Stimulated activated CD8-positive, alpha-beta memory T cell treated with anti-CD3 and anti-CD28 coated beads, Interleukin-15, amount 100 ng/mL, for 4 hours (primary cell): ENCODE measurements at places on chromosomes 5 and 9.

- no peak for DNase-seq
Measured at GRCh38 chr9:112049811-112050516, 125.1 kb downstream of the SUSD1 start.

- DNase-seq: no peak
Measured at GRCh38 chr5:18037718-18038117, 403.5 kb downstream of the TAF11L14 start.

DNA sequence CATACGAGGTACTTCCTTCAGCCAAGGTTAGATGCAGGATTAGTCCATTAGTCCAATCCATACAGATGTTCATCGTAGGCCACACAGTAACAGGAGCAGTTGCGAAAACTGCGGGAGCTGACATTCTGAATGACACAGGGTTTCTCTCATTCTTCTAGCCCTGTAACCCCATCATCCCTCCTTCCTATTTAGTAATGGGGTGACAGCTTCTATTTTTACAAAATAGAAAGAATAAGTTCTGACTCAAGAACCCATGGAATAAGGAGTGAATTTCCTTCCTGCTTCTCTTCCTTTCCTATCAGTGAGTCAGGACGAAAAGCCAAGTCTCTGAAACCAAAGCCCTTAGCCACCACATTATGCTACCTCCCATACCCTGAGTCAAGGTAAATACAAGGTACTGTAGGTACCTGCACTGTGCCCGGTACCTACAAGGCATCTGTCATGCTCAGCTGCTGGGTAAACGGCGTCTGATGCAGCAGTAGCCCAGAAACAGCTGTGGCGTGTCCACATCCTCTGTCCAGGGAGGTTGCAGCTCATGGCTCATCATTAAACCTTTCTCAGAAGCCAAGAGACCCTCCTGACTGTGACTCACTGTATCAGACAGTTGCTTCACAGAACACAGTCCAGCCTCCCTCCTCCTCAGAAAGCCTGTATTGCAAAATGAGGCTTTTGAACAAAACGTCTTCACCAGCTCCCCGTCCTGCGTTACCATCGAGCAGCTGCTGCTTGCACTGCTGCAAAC, 84.2 kb downstream of the ESM1 start:
- no peak for DNase-seq

GRCh38 chr5:115320006-115320405, 23.6 kb upstream of the CCDC112 start:
- DNase-seq: no peak

GRCh38 chr9:98085058-98085457, 28.5 kb downstream of the NANS start:
- DNase-seq: no peak

DNA sequence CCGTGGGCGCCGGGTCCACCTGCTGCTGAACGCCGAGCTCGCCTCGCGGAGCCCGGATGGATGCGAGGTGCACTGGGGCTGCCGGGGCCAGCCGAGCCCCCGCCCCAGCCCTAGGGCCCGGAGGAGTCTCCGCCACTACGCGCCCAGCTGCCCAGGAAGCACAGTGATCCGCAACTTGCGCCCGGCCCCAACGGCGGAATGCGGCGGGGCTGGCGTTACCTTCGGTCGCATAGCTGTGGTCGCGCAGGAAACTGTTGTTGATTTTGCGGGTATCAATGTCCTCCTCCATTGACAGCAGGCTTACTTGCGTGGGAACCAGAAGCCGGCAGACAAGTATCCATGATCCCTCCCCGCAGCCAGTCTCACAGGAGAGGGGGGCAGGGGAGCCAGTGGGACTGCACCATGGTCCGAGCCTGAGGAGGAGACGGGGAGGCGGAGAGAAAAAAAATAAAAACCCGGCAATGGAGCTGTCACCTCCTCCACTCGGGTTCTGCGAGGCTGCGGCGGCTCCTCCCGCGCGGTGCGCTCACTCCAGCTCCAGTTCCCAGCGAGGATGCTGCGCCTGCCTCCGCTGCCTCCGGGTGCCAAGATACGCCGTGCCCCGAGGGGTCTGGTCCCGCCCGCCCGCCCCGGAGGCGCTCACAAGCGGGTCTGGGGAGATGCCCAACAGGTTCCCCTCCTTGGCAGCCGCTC, 628 bp downstream of the PPP2R2B start:
- DNase-seq: no peak

GRCh38 chr9:93139365-93140182, 5.5 kb upstream of the NINJ1 start:
- DNase-seq: no peak

GRCh38 chr5:120539471-120539870, 75.4 kb downstream of the PRR16 start:
- no peak for DNase-seq

GRCh38 chr5:42638972-42639371, 117.6 kb upstream of the CCDC152 start:
- no peak for DNase-seq

- DNase-seq: no peak
Measured at GRCh38 chr9:133323211-133323610, 12.8 kb downstream of the SURF6 start.

DNA sequence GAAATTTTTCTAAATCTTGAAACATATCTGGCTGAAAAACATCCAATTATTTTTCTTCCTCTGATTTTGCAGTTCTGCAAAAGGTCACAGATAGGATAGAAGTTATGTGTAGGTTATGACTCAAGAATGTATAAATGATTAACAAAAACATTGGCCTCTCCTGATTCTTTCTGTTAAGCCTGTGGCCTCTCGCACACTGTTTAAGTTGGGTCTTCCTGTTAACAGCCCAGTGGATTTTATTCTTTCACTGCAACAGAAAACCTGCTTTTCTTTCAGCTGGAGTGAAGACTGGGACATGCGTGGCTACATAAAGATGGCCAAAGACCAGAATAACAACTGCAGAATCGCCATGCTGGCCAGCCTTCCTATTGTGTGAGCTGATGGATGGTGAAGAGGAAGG, 17.1 kb upstream of the SPATA31E1 start:
- DNase-seq: no peak

- DNase-seq: no peak
Measured at GRCh38 chr5:76789991-76790581, 28.7 kb upstream of the F2RL1 start.

DNA sequence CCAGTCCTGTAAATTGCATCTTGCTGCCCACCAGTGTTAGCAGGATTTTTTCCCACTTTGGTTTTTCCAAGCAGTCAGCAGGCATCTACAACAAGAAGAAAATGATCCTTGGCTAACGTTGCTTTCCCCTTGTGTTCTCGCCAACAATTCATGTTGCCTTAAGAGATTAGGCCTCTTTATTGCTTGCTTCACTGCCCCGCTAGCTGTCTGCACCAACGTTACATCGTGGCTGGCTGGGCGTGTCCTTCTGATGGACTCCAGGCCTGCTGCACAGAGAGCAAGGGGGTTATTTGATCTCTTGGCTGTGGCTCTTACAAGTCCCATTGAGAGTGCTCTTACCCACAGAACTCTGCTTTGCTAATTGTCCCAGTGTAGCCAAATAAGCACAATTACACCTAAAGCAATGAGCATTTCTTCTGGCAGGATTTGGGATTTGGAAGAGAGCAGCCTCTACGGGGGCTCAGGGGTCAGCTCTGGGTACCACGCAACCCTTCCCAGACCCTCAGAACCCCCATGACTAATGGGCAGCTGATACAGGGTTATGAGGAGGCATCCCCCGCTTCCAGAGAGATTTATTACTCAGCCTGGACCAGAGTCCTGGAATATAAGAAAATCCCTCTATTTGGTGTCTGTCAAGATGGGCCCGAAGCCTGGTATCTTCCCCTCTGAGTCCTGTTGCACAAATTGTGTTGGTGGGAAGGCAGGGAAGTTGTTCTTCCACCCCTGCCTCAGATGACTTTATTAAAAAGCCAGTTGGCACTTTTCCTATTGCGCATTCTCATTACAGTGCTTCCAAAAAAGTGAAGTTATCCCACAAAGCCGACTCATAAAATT, 17.6 kb downstream of the DCANP1 start:
- DNase-seq: no peak

- DNase-seq: no peak
Measured at GRCh38 chr9:133375116-133375723, 640 bp downstream of the SURF4 start.

DNA sequence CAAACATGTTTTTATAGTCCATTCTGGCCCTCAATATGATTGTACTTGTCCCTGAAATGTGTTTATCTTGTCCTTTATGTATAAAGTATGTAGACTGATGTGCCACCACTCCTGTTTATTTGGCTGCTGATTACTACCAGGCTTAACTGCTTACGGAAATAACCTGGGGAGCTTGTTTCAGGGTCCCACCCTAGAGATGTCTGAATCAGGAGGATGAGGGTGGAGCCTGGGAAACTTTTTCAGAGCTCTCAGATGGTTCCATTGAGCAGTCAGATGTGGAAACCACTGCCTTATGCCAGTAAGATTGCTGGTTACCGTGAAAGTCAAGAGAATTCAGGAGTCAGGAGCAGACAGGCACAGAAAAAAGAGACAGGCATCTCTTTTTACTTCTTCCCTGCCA, 19.2 kb downstream of the SLC23A1 start:
- no peak for DNase-seq

- DNase-seq: no peak
Measured at GRCh38 chr9:112789891-112790774, 39.6 kb downstream of the SNX30 start.

- DNase-seq: no peak
Measured at GRCh38 chr5:147458581-147458980, 51.3 kb downstream of the DPYSL3 start.

- no peak for DNase-seq
Measured at GRCh38 chr9:124834591-124834990, 18.7 kb upstream of the WDR38 start.

DNA sequence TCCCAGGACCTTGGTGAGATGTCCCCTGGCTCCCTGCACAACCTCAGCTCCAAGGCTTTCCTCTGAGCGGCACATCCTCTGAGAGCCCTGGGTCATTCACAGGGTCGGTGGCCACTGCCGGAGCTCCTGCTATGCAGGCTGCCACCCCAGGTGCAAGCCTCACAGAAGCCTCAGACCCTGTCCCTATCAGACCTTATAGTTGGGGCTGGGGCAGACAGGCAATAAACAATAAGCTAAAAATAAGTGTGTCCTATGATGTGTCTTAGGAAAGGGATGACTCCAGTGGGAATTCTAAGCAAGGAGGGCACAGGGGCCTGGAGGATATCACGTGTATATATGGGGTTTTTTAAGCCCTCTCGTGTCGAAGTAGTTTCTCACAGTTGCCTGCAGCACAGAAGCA, 91.3 kb downstream of the SYK start:
- DNase-seq: no peak

DNA sequence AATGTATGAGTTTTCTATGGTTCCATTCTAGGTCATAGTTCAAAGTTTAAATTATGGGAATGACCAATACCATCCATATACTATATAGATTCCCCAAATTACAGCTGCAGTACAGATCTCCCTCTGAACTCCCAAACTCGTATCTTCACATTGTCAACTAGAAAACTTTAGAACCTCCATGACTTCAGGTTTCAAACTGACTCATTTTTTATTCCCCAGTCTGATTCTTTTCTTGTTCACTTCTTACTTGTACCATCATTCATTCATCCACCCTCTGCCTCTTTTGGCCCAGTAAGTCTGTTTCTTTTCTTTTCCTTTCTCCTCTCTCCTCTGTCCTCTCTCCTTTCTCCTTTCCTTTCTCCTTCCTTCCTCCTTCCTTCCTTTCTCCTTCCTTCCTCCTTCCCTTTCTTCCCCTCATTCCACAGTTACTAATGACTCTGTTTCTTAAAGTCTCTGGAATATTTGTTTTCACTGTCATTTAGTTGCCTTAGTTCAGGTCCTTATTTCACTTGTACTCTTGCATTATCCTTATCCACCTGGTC, 30.5 kb downstream of the RAD23B start:
- no peak for DNase-seq

DNA sequence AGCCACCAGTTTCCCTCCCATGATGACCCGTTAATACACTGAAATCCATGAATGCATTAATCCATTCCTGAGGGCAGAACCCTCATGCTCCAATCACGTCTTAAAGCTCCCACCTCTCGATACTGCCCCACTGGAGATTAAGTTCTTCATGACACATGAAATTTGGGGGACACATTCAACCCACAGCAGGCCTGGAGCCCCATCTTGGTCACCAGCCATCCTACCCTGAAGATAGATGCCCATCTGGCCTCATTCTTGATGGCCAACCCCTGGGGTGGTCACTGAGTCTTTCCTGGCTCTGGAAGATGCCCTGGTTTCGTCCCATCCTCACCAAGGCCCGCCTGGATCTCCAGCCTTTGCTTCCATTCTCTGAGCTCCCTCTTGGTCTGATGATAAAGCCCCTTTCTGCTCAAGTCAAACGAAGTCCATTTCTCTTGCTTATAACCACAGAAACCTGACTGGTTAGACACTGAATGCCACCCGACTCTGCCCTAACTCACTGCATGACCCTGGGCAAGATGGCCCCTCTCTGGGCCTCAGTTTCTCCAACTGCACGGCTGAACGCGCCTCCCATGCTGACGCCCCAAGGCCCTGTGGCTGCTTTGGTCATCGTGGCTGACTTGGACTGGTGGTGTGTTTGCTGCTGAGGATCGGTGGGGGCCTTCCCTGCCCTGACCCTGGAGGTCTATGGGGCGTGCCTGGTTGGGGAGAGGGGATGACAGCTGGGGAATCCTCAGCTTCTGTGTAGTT, 138.4 kb upstream of the IER5L start:
- DNase-seq: no peak

DNA sequence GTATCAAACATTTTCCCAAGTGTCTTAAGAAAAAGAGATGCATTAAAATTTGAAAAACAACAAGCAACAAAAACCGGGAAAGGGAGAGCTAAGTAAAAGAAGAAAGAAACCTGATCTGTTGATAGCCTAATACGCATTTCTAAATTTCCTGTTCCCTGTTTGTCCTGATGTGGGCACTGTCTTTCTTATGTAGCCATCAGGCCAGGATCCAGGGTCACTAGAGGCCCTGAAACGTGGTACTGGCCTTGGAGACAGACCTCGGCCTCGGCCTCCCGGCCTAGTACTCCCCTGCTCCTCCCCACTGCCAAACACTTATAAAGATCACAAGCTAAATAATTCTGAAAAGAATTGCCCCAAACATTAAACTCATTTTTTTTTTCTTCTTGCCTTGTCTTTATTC, 547.2 kb downstream of the IRX1 start:
- no peak for DNase-seq

- no peak for DNase-seq
Measured at GRCh38 chr5:35902046-35902672, 36.3 kb downstream of the CAPSL start.

DNA sequence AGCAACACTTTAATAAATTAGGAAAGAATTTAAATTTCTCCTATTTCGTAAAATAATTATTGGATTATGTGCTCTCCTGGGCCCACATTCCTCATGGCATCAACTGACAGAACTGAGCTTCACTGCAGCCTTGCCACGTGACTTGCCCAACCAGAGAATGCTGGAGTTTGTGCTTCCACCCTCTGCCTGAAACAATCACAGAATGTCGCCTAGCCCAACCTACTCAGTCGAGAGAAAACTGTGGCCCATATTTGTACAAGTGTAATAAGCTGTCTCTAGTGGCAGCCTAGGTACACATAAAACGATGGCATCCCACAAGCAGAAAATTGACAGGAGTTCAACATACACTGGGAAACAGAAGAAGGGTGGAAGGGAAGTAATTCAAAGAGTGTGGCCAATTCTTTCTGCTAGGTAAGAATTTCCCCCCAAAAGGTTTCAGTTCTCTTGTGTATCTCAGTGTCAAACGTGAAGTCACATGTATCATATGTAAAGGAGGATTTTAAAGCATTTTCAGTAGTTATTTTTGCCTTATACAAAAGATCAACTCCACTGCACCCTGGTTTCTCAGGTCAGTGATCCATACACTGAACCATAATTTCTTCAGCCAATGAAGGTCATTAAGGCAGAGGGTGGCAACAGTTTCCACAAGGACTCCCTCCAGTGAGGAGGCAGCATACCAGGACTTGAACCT, 41.7 kb downstream of the ZNF608 start:
- no peak for DNase-seq

- DNase-seq: no peak
Measured at GRCh38 chr9:70034271-70034711, 9.4 kb upstream of the MAMDC2 start.
